Neural crest cell (in vitro differentiated cells): ENCODE measurements at places on chromosomes 1 and 21. TPM values are rescaled to one million over a fixed set of nuclear protein-coding genes. Genes with fewer than 3 reads are reported as not detected.

DNA sequence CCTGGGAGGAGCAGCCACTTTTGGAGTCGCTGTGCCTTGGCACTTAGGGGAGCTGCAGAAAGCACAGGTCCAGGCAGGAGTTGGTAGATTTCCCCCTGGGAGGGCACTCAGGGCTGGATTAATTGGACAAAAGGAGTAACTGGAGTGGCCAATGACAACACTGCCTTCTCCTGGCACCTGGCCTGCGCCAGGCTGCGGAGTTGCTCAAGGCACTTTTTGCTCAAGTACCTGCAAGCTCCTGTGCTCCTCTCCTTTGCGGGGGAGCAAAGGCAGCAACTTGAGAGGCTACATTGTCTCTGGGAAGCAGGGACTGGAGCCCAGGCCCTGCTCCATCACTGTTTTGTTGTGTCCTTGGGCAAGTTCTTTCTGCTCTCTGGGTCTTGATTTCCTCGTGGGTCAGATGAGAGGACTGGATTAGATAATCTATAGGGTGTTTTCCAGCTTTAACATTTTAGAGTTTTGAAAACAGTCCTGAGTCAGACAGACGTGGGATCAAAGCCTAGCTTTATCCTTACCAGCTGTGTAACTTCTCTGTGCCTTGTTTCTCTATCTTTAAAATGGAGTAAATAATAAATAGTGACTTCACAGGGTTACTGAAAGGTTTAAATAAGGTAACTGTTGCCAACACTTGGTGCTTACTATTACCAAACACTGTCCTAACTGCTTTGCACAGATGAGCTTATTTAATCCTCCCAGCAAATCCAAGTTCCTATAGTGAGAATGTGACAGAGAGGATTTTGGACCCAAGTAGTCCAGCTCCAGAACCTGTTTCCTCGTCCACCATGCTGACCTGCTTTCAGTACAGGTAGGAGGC is 18.0 kb upstream of the GRHL3 start:
- no peak for DNase-seq

Gene MFAP2
- 81.6 and 83.4 TPM in 2 replicates for total RNA-seq

Gene IVL
- not detected in 2 replicates for total RNA-seq

DNA sequence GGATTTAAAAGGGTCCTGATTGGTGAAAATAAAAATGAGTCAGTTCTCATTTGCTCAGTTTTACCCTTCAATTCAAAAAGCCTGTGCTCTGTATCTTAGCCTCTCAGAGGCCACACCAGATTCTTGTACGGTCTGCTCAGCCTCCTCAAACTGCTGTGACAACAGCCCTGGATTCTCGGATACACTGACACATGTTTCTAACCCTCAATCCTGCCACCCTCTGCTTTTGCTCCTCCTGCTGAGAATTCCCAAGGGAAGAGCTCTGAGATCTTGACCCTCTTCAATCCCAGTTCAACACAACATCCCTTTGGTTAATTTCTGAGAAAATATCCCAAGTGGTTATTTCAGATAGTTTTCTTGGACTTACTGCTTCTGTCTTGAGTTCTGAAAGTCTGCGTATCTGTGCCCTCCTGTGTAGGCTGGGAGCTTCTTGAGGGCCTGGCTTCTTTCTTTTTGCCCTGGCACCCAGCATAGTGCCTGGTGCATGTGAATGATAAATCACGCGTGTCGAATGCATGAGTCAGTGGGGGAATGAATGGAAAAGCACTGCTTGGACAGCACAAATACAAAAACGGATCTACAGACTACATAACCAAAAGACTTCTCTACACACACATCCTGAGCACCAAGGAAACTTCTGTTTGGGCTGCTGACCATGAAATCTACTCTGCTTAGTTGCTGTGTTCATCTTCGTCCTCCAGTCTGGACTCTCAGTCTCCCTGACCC is 24.5 kb downstream of the IRF2BP2 start:
- no peak for DNase-seq

Gene ELAVL4
- 0.77 and 1.7 TPM in 2 replicates for total RNA-seq

- no peak for DNase-seq
These were observed 16.7 kb upstream of the BMP8B start for GRCh38 chr1:39805385-39805784.

DNA sequence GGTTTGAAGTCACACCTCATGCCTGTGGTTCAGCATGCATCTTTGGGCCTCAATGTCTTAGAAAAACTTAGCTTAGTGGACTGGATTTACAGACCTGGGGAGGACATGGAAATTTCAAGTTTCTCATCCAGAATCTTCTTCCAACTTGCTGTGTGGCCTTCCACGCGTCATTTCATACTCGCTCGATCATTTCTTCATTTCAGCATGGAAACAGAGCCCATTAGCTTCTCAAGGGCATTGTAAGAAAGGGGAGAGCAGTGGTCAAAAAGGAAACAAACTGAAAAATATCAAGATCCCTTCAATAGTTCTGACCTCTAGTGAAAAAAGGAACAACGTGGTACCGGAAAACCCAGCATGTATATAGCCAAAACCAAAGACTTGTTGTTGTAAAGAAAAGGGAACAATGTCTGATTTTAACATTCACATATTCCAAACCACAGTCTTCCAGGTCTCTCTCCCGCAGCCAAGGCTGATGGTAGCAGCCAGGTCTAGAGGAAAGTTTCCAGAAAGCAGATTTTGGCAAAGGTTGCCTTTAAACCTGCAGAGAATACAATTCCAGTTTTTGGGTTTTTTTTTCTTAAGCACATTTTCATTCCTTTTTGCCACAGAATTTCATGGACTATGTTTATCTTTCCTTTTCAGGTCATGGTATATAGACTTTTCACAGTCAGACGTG is 97.0 kb upstream of the CDC42BPA start:
- DNase-seq, result no peak

DNA sequence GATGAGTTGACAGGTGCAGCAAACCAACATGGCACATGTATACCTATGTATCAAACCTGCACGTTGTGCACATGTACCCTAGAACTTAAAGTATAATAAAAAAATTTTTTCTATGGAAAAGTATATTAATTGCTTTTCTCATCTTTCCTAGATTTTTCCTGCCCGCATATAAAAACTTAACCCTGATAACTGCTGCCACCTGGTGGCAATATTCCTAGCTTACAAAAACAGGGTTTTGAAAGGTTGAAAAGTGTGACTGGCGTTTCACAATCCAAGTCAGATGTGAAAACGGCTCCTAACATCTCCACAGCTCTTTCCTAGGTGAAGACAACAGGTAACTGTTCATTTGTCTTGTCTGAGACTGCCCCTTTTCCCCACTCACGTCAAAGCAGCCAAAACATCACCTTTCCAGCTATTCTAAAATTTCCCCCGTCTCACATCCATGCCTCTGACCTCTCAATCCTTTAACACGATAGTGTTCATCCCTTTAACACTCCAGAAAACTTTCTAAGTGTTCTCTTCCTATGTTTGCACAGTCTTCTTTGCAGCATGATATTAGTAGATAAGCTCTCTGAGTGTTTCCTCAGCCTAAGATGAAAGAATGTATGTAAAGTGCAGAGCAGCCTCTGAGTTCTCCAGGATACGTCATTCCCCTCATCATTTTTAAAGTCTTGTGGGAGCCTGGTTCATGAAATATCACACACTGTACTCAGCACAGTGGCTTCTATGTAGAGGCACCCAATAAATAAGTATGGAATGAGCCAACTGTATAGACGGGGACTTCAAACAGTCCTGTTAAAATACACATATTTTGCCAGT is 27.5 kb downstream of the OVGP1 start:
- peak; percentile 66 for DNase-seq

Gene UBQLN4
- 70.4 and 78.0 TPM in 2 replicates for total RNA-seq

Gene TMCO2
- total RNA-seq, result not detected in 2 replicates

DNA sequence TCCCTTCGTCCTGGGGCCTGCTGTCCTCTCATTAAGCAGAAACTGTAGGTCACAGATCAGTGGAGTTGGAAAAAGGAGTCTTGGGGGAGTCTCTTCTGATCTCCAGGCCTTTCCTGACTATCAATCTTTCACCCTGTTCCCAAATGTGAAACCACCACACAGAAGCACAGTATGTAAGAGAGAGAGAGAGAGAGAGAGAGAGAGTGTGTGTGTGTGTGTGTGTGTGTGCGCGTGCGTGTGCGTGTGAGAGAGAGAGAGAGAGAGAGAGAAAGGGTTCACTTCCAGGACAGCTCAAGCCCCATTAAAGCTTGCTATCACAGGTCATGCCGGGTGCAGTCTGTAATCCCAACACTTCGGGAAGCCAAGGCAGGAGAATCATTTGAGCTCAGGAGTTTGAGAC is 1.5 kb upstream of the TTC24 start:
- no peak for DNase-seq

DNA sequence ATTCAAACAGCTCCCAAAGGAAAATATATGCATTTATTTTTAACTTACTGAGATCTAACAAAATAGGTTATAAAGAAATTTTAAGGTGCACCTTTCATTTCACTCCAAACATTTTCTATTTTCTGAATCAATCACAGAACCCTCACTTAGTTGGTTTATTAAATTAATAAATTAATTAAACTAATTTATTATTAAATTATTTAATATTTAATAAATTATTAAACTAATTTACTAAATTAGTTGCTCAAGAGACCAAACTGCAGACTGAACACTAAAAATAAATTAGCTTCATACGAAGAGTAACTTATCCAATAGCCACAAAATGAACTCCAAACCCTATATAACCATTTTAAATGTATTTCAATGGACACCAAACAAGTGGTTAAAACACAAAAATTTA is 68.0 kb downstream of the PRPF38A start:
- DNase-seq, result no peak
